ENCODE measurements at places on chromosomes 4 and X.

DNA sequence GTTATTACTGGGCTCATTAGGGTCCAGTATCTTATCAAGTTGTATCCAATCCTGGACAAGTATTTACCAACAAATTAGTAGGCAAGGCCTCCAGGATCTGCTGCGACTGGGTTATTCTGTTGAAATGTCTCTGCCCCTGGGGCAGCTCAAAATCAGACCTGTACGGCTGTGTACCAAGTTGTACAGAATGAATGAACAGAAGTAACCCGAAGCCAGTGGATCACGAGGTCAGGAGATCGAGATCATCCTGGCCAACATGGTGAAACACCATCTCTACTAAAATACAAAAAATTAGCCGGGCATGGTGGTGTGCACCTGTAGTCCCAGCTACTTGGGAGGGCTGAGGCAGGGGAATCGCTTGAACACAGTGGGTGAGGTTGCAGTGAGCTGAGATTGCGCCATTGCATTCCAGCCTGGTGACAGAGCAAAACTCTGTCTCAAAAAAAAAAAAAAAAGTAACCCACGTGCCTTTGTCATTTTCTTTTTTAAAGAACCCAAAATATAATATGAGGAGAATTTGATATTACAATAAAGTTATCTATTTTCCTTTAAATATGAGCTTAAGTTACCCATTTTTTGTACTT lies 127.3 kb downstream of the CBR4 start:
- DNase-seq: no peak
- H3K4me3 ChIP-seq: no peak overlapping the region

- H3K4me3 ChIP-seq: no peak overlapping the region
- DNase-seq: peak; percentile 5
- no peaks in the 10 kb centered on the region for H3K36me3 ChIP-seq
- no peak overlapping the region for H3K27ac ChIP-seq
- H3K27me3 ChIP-seq: no peaks in the 10 kb centered on the region
- no peaks in the 10 kb centered on the region for H3K4me1 ChIP-seq
Observed at GRCh38 chrX:128781506-128781905, 729.3 kb upstream of the ACTRT1 start.

GRCh38 chr4:21688596-21689265 lies 259.8 kb downstream of the KCNIP4 start:
- H3K4me1 ChIP-seq: no peaks in the 10 kb centered on the region
- DNase-seq: no peak
- H3K4me3 ChIP-seq: no peak overlapping the region
- no peaks in the 10 kb centered on the region for H3K27me3 ChIP-seq
- H3K27ac ChIP-seq: no peak overlapping the region

DNA sequence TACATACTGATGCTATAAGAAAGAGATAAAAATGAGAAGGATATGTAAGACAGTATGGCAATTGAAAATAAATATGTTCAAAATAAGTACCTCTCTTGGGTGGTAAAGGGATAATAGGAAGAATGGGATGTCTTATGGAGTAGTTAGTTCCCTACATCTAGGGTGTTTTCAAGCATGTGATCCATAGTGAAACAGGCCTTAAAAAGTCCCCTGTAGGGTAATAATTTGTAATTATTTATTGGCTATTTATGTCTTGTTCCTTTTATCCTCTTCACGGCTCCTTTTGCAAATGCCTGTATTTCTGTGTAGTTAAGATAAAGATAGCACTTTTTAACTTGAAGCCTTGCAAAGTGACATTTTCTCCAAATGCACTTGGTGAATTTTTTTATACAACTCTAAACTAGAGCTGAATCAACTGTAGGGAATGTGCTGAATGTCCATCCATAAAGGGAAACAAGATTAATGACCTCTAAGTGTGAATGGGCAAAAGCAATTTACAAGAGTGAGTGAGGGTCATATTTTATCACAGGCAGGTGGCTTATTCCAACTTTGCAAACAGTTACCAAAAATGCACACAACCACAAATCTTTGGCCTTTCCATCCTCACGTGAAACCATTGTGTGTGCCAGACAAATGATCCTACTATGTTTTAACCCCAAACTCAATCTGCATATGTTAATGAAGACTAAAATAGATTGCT lies 299.0 kb downstream of the KCNIP4 start:
- no peaks in the 10 kb centered on the region for H3K27me3 ChIP-seq
- DNase-seq: no peak
- H3K36me3 ChIP-seq: no peaks in the 10 kb centered on the region
- no peaks in the 10 kb centered on the region for H3K4me1 ChIP-seq

GRCh38 chrX:153873282-153874084 lies 12.5 kb downstream of the L1CAM start:
- H3K36me3 ChIP-seq: no peaks in the 10 kb centered on the region
- no peak overlapping the region for H3K27ac ChIP-seq
- peaks cover 7% of the 10 kb centered on the region for H3K4me1 ChIP-seq
- peaks cover 10% of the 10 kb centered on the region for H3K27me3 ChIP-seq

- H3K4me1 ChIP-seq: peaks cover 29% of the 10 kb centered on the region
- no peak overlapping the region for H3K4me3 ChIP-seq
- H3K36me3 ChIP-seq: peaks cover 3% of the 10 kb centered on the region
- H3K27me3 ChIP-seq: peaks cover 2% of the 10 kb centered on the region
- no peak for DNase-seq
Observed at GRCh38 chr4:7872264-7872771, 67.3 kb downstream of the AFAP1 start.

GRCh38 chr4:95250544-95251137 lies 298.1 kb downstream of the UNC5C start:
- no peak for DNase-seq

DNA sequence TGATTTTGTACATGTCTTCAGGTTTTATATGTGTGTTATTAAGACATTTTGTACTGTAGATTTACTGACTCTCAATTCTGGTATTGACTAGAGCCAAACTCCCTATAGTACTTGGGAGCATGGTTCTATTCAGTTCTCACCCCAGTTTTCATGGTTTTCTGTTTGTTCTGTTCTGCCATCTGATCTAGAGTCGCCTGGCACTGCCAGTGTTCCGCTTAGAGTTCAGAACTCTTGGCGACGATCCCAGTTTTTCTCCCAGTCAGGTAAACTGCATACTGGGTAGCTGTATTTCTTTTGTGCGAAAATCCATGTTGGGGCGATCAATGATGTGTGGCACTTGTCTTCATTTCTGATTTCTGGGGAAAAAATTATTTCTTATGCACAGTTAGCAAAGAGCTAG lies 78.0 kb downstream of the PHOX2B start:
- H3K4me1 ChIP-seq: no peaks in the 10 kb centered on the region
- no peak for DNase-seq
- H3K27me3 ChIP-seq: peaks cover 5% of the 10 kb centered on the region
- no peak overlapping the region for H3K27ac ChIP-seq
- H3K36me3 ChIP-seq: no peaks in the 10 kb centered on the region
- H3K4me3 ChIP-seq: no peak overlapping the region
